ENCODE measurements at places on chromosomes 6 and 20.

GRCh38 chr6:119950681-119951080 lies 601.1 kb upstream of the MAN1A1 start:
- DNase-seq, result no peak

DNA sequence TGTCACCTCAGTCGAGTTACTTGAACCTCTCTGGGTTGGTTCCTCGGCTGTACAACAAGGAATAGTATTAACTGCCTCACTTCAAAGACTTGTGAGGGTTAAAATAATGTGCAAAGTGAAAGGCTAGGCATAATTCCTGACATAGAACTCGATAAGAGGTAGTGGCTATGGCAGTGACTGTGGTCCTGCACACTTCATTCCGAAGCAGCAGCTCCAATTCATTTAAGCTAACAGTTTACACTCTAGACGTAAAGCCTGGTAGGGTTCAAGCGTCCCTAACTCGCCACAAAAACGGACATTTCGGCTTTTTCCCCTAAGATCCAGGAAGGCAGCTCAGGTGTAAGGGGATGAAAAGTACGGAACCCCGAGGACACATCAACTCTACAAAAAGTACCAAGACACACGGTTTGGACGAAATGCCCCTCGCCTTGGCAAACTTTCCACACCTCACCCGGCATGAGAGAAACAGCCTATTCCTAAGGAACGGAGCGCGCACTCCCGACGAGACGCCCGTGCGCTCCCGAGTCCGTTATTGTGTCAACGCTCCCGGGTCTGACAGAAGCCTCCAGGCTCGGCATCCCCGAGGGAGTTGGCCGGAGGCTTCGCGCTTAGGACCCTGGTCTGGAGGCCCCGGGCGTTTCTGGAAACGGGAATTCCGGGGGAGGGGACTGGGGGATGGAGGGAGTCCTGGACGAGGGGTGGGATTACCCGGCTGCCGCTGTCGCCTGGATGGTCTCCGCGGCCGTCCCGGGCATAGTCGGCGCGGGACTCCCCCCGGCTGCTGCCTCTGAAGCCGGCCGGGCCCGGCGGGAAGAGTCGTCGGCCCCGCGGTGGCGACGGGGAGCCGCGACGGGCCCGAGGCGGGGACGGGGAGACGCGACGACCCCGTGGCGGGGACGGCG lies 937 bp downstream of the ZNF318 start:
- peak; percentile 56 for DNase-seq

- DNase-seq, result no peak
Measured at GRCh38 chr20:54122681-54123586, 50.9 kb downstream of the CYP24A1 start.

- no peak for DNase-seq
Measured at GRCh38 chr6:122758927-122759334, 20.6 kb upstream of the FABP7 start.

DNA sequence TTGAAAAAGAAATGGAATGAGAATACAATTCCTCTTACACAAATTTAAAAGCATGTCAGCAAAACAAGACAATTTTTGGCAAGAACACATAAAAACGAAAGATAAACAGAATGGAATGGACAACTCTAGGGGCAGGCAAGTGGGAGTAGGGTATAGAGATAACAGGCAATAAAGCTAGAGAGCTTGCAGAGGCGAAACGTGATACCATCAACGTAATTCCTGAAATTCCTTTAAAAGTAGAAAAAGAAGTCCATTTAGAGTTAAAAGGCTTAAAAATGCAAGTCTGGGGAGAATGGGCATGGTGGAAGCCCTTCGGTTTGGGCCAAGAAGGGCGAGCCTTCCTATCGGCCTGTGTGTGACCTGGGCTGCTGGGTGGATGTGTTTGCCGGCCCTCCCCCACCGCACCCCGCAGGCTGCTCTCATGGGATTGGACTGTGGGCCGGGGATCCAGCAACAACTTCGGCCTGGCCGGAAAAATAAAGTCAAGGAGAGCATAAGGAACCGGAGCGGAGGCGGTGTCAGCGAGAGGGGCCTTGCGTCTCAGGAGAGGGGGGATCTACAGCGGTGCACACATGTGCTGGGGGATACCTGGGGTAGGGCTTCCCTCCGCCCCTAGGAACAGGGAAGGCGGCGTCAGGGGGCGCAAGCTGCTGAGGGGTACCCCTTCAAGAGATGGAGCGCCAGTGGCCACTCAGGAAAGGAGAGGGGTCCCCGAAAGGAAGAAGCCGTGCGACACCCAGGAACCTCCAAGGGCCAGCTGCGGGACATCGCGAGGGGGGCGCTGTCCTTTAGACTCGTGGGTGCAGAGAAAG lies 4.1 kb downstream of the TMEM239 start:
- DNase-seq, result no peak

DNA sequence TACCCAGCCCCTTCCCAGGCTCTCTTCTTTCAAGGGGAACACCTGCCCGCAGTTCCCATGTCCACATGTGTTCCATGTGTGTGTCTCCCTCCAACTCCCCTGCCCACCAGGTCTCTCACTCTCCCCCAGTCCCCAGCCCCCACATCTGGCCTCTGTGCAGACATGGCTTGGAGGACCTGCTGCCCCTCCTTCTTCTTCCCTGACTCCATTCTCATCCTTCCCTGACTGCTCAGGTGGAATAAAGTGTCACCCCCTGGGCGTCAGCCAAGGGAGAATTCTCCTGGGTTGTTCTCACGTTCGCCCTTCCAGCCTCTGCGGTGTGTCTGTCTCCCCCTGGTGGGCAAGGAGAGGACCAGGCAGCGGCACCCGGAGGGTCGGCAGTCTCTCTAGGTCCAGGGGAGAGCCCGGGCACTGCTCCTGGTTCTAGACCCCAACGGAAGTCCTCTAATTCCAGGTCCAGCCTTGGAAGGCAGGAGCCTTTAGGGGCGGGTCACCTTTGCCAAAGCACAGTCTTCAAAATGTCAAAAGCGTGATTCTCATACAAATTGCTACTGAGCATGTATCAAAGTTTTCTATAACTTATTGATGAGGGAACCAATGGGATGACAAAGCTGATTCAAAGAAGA lies 50.5 kb downstream of the EBF4 start:
- peak; percentile 83 for DNase-seq

DNA sequence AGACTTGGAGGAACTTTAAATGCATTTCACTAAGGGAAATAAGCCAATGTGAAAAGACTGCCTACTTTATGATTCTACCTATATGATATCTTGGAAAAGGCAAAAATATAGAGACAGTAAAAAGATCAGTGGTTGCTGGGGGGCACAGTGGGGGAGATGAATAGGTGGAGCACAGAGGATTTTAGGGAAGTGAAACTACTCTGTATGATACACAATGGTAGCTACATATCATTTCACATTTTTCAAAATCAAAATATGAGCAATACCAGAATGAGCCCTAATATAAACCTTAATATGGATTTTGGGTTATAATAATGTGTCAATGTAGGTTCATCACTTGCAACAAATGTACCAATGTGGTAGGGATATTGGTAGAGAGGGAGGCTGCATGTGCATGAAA lies 161.4 kb upstream of the HTR1E start:
- DNase-seq, result no peak

DNA sequence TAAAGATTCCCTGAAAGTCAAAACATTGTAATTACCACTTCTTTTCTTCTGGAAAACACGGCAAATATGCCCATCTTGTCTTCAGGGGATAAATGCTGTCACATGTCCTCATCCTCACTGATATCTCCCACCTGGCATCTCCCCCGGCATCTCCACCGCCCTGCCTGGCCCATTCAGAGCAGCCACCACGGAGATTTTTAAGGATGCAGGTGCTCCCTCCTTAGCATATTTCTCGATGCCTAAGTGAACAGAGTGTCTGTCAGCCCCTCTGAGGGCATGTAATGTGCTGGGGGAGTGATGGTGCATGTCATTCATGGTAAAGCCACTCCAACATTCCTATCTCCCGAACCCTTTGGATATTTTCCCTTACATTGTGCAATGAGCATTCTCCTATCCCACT lies 215.5 kb downstream of the PREX1 start:
- DNase-seq, result no peak

DNA sequence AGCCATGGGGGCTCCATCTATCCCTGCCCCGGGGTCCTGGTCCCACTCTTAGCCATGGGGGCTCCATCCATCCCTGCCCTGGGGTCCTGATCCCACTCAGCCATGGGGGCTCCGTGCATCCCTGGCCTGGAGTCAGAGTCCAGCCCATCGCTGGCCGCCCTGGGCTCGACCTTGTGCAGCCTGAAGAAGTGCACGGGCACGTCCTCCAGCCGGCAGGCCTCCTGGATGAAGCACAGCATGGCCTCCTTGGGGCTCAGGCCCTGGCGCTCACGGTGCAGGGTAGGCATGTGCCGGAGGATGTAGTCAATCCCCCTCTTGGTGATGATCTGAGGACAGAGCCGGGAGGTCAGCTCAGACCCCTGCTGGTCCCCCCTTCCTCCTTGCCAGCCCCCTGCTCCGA lies 15.6 kb downstream of the FRMD1 start:
- no peak for DNase-seq

DNA sequence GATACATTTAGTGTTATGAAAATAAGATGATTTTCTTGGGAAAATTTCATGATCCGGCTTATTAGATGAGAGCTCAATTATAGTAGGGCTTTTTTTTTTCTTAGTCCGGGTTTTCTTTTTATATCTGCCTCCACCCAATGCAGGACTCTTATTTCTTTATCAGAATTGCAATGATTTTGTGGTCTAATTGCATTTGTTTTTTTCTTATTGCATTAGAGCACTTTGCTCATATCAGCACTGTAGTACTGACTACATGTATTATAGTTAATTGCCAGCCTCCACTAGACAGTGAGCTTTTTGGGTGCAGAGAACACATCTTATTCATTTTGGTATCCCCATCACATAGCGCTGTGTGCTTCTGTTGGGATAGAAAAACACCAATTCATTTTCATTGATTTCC lies 50.0 kb downstream of the FBXO5 start:
- DNase-seq, result no peak

GRCh38 chr6:36067374-36068011 lies 39.9 kb downstream of the MAPK14 start:
- no peak for DNase-seq

- DNase-seq, result no peak
Measured at GRCh38 chr6:107612762-107613415, 123.0 kb downstream of the SOBP start.

- DNase-seq, result no peak
Measured at GRCh38 chr6:21447987-21448386, 145.6 kb upstream of the SOX4 start.

- DNase-seq, result no peak
Measured at GRCh38 chr6:105066836-105067235, 109.9 kb downstream of the LIN28B start.

DNA sequence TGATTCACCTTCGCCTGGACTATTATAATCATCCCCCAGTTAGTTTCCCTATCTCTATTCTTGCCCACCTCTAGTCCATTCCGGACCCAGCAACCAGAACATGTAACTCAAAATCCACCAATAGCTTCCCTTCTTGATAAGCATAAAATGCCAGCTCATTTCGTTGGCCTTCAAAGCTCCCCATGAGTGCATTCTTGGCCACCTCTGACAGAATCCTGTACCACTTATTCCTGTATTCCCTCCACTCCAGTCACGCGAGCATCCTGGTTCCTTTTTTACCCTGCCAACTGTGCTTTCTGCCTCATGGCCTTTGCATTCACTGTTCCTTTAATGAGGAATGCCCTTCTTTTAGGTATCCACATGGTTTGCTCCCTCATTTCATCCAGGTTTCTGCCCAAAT lies 36.7 kb downstream of the CYP24A1 start:
- DNase-seq, result no peak

All from HTR-8/SVneo (cell line).